ENCODE measurements at places on chromosomes 5 and 9.
A peak's percentile ranks its signal among the peaks of the same experiment; 100 is the strongest.

GRCh38 chr5:10339958-10340357 is 13.5 kb upstream of the MARCHF6 start:
- no peak for DNase-seq

GRCh38 chr9:100890321-100890720 is 138.2 kb upstream of the PLPPR1 start:
- DNase-seq = no peak

GRCh38 chr5:137605411-137605810 is 106.3 kb upstream of the SPOCK1 start:
- no peak for DNase-seq

GRCh38 chr5:179271821-179272325 is 73.4 kb downstream of the ADAMTS2 start:
- no peak for DNase-seq

DNA sequence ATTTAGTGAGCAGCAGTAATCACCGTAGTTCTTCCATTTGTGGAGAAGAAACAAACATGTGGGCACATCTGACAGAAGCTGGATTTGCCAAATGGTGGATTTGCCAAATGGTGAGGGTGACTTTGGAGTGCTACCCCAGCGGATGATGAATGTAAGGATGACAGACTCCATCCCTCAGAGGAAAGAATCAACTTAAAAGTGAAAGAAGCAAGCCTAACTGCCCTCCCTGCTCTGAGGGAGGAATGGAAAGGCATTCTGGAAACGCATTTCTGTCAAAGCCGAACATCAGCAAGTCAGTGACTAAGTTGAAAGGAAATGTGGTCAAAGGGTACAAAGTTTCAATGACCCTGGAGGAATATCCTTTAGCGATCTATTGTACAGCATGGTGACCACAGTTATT is 143.5 kb downstream of the GPBP1 start:
- no peak for DNase-seq

DNA sequence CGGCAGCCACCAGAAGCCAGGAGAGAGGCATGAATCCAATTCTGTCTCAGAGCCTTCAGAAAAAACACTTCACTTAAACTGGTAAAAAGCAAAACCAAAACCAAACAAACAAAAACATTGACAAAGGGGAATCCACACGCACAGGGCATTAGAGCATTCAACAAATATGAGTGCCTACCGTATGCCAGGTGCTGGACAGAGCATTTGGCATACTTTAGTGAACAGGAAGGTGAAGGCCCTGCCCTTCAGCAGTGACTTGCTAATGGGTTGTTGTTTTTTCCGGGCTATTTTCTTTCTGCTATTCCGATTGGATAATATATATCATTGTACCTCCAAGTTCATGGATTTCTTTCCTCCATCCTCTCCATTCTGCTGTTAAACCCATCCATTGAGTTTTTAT is 71.7 kb upstream of the RUFY1 start:
- DNase-seq = no peak

GRCh38 chr5:110105692-110106091 is 416.0 kb downstream of the MAN2A1 start:
- peak; percentile 38 for DNase-seq

- no peak for DNase-seq
These were observed 72.2 kb downstream of the LHFPL2 start for GRCh38 chr5:78576376-78576775.

GRCh38 chr9:127096208-127096607 is 26.2 kb downstream of the ANGPTL2 start:
- no peak for DNase-seq

GRCh38 chr9:77221431-77221830 is 44.1 kb downstream of the VPS13A start:
- DNase-seq = no peak

DNA sequence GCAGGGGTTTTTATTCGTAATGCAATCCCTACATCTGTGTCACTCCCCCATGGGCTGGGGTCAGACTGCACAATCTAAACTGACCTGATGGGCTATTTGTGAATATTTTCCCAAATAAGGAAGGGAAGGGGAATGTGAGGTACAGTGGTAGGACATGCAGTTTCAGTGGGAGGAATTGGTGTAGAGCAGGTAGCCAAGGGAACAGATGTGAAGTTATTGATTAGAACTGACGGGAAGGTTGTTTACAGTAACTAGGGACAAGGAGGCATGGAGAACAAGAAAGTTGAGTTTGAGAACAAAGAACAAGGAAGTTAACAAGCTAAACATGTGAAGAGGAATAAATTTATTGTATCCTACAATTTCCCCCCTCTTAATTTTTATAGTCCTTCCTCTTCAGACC is 104.8 kb downstream of the CFAP95 start:
- DNase-seq = no peak

GRCh38 chr5:107322936-107323335 is 347.8 kb downstream of the EFNA5 start:
- no peak for DNase-seq

DNA sequence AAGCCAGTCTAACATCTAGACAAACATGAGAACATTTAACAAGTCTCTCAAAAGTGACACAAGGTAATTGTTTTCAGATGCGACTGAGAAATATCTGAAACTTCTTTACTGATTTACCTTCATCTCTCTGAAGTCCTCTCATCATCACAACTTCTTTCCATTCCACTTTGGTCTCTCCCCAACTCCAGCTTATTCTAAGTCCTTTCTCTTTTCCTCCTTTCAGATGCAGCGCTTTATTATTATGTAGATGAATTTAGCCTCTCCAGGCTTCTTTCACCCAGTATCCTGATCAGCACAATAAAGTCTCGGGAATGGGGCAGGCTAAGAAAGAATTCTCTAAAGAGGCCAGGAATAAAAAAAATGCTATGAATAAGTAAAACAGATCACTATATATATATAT is 128.0 kb downstream of the KCTD16 start:
- no peak for DNase-seq

- no peak for DNase-seq
These were observed 140.6 kb downstream of the LRRC70 start for GRCh38 chr5:62719061-62719720.

DNA sequence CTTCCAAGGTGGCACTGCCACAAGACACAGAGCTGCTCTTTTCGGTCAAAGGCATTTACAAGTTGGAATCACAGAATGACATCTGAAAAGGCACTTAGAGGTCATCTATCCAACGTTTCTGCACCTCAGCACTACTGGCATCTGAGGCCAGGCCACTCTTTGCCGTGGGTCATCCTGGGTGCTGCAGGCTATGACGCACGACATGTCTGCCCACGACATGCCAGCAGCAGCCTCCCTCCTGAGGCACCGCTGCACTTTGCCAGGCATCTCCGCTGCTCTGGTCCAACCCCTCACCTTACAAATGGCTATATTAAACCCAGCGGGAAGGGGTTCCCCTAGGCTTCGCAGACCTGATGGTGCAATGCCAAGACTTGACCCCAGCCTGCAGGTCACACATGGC is 8.1 kb downstream of the SURF4 start:
- DNase-seq = no peak

DNA sequence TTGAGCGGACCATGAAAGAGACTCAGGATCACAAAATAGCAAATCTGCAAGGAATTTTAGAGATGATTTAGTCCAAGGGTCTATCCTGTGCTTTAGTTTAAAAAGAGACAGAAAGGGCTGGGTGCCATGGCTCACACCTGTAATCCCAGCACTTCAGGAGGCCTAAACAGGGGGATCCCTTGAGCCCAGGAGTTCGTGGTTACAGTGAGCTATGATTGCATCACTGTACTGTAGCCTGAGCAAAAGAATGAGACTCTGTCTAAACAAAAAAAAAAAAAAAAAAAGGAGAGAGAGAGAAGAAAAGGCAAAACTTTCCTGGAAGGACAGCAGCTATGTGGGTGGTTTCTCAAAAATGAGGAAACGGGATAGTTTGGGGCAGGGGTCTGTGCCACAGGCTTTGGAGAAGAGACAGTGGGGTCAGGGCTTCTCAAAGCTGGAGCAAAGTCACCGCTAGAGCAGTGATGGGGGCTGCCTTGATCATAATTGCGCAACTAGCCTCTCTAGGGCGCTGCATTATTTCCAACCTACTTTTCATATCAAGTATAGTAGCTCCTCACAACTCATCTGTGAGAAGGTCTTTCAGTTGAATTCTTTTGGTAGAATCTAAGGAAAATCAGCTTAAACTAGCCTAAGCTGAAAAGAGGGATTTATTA is 8.5 kb upstream of the ANKH start:
- no peak for DNase-seq

GRCh38 chr5:124056326-124056990 is 544.5 kb downstream of the CSNK1G3 start:
- no peak for DNase-seq

GRCh38 chr5:169164481-169164925 is 136.4 kb downstream of the SLIT3 start:
- DNase-seq = no peak

GRCh38 chr5:144173766-144174165 is 3.1 kb downstream of the KCTD16 start:
- no peak for DNase-seq

DNA sequence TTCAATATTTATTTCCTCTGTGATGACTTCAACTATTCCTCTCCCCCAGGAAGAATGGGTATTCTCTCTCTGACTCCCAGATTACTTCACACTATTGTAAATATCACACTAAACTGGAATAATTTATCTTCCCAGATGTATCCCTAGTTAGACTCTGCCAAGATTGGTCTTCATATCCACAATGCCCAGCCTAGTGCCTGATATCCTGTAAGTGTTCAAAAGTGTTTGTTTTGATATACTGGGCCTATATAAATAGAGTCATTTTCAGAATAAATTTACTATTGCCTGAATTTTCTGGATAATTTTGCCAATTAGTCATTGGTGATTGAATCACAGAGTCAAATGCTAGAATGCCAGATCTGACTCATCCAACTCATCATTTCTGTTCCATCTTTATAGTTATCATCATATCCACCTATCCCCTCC is 143.7 kb upstream of the TNC start:
- no peak for DNase-seq

DNA sequence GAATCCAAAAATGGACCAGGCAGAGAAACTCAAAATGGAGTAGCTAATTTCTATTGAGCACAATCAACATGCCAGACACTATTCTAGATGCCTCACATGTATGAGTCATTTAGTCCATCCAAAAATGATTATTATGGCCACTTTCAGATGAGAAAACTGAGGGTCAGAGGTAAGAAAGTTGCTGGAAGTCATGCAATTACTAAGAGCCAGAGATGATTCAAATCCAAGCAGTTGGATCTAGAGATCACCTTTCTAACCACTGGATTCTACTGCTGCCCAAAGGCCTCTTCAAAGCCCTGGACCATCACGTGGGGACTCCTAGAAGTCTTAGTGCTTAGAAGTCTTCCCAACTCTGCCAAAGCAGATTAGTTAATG is 51.8 kb upstream of the HMHB1 start:
- no peak for DNase-seq

GRCh38 chr5:5340206-5340729 is 82.2 kb upstream of the ICE1 start:
- no peak for DNase-seq

DNA sequence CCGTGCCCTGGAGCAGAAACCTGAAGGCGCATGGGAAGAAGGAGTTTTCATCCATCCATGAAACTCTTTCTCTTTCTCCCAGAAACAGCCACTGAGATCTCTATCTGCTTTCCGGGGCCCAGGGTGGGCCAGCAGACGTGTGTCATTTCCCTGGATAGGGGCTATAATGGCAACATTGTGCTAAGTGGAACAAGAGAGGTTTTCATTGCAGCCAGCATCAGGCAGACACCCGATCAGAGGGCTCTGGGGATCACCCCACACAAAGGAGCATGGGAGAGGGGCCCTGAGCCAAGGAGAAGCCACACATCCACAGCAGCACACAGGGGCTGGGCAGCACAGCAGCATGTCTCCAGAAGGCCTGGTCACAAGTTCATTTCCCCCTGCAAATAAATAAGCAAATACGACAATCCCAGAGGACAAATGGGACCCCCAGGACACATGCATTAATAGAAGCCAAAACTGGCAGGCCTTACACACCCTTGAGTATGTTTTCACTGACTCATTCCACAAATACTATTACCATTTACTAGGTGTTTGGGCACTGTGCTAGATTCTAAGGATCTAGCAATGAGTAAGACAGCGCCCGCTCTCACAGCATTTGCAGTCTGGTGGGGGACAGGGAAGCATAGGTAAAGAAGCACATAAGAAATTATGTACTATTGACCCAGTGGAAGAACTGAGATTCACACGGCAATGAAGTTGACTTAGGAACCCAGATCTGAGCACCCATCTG is 4.3 kb upstream of the AFAP1L1 start:
- no peak for DNase-seq

DNA sequence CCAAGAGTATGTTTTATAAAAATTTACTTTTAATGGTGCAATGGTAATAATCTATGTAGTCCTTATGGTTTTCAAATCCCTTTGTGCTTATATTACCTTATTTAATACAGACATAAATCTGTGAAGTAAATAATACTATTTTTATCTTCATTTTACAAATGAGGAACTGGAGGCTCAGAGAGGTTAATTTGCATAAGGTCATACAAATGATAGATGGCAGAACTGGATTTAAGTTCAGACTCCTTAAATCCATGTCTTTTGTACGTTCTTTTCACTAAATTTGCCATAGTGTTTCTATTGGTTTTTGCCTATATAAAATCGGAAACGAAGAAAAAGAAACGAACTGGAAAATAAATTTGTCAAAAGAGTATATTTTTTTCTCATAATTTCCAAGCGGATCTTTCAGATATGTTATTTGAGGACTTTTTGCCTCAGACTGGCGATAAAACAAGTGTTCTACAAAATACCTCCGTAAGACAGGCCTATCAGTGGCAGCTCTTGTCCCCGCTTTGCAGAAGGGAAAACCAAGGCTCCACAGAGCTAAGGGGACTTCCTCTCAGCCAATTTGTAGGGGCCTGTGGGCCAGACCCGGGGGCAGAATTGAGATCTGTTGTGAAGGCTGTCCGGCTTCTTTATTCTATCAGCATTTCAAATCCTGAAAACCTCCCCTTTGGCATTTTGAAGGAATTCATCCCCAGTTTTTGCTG is 1.1 kb upstream of the TNFAIP8 start:
- no peak for DNase-seq

- no peak for DNase-seq
These were observed 75.0 kb downstream of the NDFIP1 start for GRCh38 chr5:142183561-142183960.

- DNase-seq = no peak
These were observed 830.9 kb upstream of the WWC1 start for GRCh38 chr5:167460449-167461020.

DNA sequence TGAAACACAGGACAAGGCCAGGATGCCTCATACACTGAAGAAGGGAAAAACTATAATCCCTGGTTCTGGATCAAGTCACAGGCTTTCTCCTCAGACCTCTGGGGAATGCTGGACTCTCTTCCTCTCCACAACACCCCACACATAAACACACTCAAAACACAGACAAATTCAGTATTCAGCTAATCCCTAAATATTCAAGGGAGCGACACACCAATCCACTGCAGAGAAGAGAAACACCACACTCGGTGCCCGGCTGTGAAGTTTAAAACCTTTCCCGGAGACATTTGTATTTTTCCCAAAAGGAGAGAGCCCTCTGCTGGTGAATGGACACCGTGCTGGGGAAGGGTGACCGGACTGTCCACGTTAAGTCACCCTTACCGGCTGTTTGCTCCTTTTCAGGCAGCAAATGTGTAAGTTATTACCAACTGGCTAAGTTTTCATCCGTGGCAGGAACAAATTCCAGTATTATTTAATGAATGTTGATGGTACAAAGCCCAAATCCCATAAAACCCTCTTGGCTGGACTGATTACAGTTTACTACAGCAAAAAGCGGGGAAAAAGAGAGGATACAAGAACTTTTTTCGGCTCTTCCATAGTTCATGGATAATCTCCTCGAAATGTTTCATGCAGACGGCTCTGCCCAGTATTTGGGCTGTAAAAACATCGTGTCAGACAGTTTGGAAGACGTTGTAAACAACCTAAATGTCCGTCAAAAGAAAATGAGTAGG is 130.9 kb upstream of the SLC30A5 start:
- peak; percentile 34 for DNase-seq

- no peak for DNase-seq
These were observed 53.1 kb downstream of the TLE1 start for GRCh38 chr9:81636255-81636599.
